ENCODE measurements at places on chromosomes 5 and 9.

- no peak for DNase-seq
Measured at GRCh38 chr5:95382801-95383200, 8.4 kb upstream of the FAM81B start.

- no peak for DNase-seq
Measured at GRCh38 chr9:71058660-71059059, 62.8 kb downstream of the TRPM3 start.

GRCh38 chr9:642014-642413, 199.5 kb upstream of the DMRT1 start:
- no peak for DNase-seq

DNA sequence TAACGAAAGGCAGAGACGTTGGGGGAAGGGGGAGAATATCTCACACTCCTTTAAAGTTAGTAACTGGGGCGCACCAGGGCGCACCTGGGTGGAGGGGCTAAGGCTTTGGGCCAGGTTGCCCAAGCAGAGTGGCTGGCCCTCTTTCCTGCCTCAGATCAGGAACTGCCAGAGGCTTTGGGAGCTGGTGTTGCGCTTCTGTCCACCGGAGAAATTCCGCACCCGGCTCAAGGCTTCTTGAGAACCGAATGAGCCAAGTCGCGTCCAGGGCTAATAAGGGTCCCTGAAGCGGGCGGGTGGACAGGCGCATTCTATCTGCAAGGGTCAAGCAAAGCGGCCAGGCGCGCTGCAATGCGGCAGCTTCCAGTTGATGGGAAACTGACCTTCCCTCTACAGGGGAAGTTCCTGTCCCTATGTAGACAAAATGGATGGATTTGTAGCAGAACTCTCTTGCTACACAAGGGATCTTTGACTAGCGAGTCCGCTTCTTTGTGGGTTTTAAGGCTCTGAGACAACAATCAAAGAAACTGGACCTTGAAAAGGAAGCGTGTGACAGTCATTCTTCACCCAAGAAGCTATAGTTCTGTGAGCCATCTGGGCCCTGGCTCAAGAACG, 5.5 kb downstream of the PAX5 start:
- DNase-seq, result no peak

DNA sequence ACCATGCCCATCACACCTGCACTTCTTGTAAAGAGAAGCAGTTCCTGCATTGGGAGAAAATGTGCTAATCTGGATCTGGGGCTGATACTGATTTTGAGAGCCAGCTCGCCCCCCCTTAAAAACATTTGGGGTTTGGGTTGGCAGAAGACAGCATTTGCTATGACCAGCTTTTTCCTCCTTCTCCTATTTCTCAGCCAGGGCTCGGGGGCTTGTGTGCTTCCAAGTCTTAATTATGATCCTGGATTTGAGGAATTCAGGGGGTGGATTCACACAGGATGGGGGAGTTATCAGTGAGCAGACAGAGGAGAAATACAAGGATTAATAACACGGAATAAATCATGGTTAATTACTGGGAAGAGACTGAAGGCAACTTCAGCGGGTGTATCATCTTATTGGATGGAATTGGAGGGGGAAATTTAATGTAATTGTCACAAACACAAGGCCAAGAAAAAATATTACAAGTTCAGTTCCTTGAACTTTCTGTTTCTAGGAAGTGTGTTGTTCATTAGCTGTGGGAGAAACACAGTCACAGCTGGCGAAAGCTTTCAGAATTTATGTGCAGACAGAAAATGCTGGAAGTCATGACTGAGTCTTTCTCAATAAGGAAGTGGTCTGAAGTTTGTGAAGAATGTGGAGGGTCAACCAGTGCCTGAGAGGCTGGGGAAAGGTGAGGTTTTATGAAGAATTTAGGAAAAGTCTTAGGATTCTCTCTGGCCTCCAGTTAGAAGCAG, 15.3 kb downstream of the C9orf152 start:
- DNase-seq, result peak; percentile 83

- no peak for DNase-seq
Measured at GRCh38 chr5:67917561-67917960, 298.0 kb upstream of the PIK3R1 start.

DNA sequence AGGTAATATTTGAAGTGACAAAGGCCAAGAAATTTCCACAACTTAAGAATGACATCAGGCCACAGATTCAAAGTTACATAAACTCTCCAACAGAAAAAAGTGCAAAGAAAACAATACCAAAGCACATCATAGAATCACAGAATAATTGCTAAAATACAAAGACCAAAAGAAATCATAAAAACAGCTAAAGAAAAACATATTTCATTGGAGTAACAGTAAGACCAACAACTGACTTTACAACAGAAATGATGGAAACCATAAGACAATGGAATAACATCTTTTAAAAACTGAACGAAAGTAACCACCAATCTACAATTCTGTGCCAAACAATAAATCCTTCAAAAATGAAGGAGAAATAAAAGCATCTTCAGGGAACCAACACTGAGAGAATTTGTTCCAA, 38.3 kb downstream of the ZDHHC21 start:
- peak; percentile 34 for DNase-seq

GRCh38 chr5:123610209-123610608, 98.2 kb downstream of the CSNK1G3 start:
- DNase-seq, result no peak

- DNase-seq, result no peak
Measured at GRCh38 chr5:89595056-89595455, 712.1 kb upstream of the MEF2C start.

- DNase-seq, result no peak
Measured at GRCh38 chr9:127458921-127459320, 7.6 kb downstream of the LRSAM1 start.

All from fibroblast of pulmonary artery (primary cell).